ENCODE measurements at places on chromosomes 12 and 14. TPM values are rescaled to one million over a fixed set of nuclear protein-coding genes. Genes with fewer than 3 reads are reported as not detected.
A peak's percentile ranks its signal among the peaks of the same experiment; 100 is the strongest.

The SMIM41 gene
- total RNA-seq, result 7.9 TPM

The UNC79 gene
- not detected for total RNA-seq

The A2ML1 gene
- total RNA-seq, result not detected

The TMEM229B gene
- 5.5 TPM for total RNA-seq

The LRTM2 gene
- total RNA-seq, result not detected

The ADCY6 gene
- 65.0 TPM for total RNA-seq

The GZMH gene
- 0.96 TPM for total RNA-seq

The FAIM2 gene
- 0.75 TPM for total RNA-seq

GRCh38 chr12:89236748-89237383, 115.4 kb downstream of the DUSP6 start:
- no peaks in the 10 kb centered on the region for H3K36me3 ChIP-seq
- no peak overlapping the region for H3K27ac ChIP-seq
- DNase-seq, result no peak

GRCh38 chr14:103550451-103551337, 11.8 kb downstream of the BAG5 start:
- H3K36me3 ChIP-seq, result peaks cover under 1% of the 10 kb centered on the region
- no peak for DNase-seq
- H3K27me3 ChIP-seq, result no peaks in the 10 kb centered on the region
- H3K4me1 ChIP-seq, result peaks cover 43% of the 10 kb centered on the region

DNA sequence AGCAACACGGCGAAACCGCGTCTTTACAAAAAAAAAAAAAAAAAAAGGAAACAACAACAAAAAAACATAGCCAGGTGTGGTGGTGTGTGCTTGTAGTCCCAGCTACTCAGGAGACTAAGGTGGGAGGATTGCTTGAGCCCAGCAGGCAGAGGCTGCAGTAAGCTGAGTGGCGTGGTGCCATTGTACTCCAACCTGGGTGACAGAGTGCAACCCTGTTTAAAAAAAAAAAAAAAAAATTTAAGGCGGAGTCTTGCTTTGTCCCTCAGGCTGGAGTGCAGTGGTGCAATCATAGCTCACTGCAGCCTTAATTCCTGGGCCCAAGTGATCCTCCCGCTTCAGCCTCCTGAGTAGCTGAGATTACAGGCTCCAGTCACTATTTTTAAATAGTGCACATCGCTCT, 18.2 kb upstream of the FIGNL2 start:
- H3K27ac ChIP-seq, result no peak overlapping the region
- H3K4me1 ChIP-seq, result peaks cover 14% of the 10 kb centered on the region
- H3K4me3 ChIP-seq, result no peak overlapping the region
- H3K27me3 ChIP-seq, result peaks cover 7% of the 10 kb centered on the region

DNA sequence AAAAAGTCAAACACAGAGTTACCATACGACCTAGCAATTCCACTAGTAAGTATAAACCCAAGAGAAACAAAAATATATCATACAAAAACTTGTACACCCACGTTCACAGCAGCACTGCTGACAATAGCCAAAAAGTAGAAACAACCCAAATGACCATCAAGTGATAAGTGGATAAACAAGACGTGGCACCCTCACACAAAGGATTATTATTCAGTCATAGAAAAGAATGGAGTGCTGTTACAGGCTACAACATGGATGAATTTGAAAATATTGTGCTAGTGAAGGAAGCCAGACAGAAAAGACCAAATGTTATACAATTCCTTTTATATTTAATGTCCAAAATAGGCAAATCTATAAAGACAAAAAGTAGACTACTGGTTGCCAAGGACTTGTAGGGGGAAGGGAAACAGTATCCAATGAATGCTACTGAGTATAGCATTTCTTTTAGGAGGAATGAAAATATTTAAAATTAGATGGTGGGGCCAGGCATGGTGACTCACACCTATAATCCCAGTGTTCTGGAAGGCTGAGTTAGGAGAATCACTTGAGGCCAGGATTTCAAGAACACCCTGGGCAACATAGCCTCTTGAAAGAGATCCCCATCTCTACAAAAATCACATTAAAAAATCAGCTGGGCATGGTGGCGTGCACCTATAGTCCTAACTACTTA, 41.9 kb downstream of the SPTLC2 start:
- no peak overlapping the region for H3K4me3 ChIP-seq
- no peaks in the 10 kb centered on the region for H3K4me1 ChIP-seq
- no peak overlapping the region for H3K27ac ChIP-seq
- no peaks in the 10 kb centered on the region for H3K36me3 ChIP-seq
- H3K27me3 ChIP-seq, result no peaks in the 10 kb centered on the region

- no peaks in the 10 kb centered on the region for H3K27me3 ChIP-seq
- H3K27ac ChIP-seq, result no peak overlapping the region
- no peaks in the 10 kb centered on the region for H3K4me1 ChIP-seq
- DNase-seq, result no peak
These were observed 88.8 kb downstream of the KCNH5 start for GRCh38 chr14:62956413-62956812.

- H3K4me3 ChIP-seq, result no peak overlapping the region
- H3K27ac ChIP-seq, result peak overlapping the region; percentile 24
- H3K36me3 ChIP-seq, result no peaks in the 10 kb centered on the region
- no peaks in the 10 kb centered on the region for H3K4me1 ChIP-seq
- DNase-seq, result no peak
- H3K27me3 ChIP-seq, result no peaks in the 10 kb centered on the region
These were observed 58.6 kb downstream of the SLC38A1 start for GRCh38 chr12:46209914-46210872.

GRCh38 chr12:27635349-27635972, 60.8 kb upstream of the REP15 start:
- no peak overlapping the region for H3K4me3 ChIP-seq
- H3K4me1 ChIP-seq, result peaks cover 4% of the 10 kb centered on the region
- DNase-seq, result no peak
- H3K27me3 ChIP-seq, result no peaks in the 10 kb centered on the region
- H3K36me3 ChIP-seq, result no peaks in the 10 kb centered on the region

DNA sequence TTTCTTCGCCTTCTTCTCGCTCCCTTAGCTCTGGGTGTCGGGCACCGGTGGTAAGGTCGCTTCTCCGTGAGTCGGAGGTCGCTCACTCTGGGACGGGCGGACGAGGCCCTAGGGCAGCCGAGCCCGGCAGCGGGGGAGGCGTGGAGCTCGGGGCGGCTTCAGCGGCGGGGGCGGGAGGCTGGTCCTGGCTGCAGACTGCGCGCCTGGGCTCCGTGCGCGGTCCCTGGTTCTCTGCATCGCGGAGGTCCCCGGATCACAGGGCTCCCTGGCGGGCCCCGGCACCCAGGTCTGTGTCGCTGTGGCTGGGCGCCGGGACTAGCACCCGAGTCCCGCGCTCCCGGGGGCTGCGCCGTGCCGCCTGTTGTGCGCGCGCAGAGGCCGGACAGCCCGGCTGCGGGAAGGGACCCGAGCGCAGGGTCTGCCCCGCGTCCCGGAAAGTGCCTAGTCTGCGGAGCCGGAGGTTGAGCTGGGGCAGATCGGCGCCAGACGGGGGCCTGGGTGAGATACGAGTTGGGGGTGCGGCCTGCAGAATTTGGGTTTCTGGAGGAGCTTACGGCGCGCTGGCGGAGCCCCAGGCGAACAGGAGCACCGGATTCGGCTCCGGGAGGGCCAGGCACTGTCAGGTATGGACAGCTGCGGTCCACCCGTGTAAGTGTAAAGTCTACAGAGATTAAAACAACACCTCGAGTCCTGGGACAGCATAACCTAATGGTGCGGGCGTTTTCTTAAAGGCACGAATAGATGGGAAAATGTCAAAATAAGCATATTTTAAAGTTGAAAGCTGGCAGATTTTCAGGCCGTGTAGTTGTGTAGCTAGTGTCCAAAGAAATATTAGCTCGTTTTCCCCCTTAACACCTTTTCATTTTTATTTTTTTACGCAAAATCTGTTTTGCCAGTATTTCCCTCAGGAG, 713 bp downstream of the FRMD6 start:
- peak overlapping the region; percentile 95 for H3K27ac ChIP-seq
- DNase-seq, result no peak
- H3K4me3 ChIP-seq, result peak overlapping the region; percentile 88
- H3K4me1 ChIP-seq, result no peaks in the 10 kb centered on the region
- no peaks in the 10 kb centered on the region for H3K36me3 ChIP-seq

DNA sequence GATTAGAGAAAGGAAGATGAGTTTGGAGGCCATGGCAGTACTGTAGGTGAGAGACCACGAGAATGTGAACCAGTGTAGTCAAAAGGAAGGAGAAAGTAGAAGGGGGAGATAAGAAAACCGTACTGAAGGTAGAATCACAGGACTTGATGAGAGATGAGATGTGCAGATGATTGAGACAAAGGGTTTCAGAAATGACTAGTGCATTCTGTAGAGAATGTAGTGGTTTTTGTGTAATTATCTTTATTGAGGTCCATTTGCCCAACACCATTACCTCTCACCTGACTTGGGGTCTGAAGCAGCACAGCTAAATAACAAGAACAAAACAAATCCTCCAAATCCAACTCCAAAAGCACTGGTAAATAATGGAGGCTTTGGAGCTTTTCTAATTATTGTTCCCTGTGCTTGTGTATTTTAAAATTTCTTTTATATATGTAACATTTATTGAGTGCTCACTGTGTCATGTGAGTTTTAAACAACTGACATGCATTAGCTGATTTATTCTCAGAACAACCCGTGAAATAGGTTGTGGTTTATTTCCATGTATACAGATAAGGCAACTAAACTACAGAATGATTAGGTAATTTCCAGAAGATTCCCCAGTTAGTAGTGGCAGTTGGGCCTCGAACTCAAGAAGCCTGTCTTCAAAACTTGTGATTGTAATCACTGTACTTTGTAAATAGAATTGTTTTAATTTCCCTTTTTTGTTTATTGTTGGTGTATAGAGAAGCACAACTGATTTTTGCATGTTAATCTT, 390.0 kb downstream of the AEBP2 start:
- no peaks in the 10 kb centered on the region for H3K36me3 ChIP-seq
- H3K4me1 ChIP-seq, result peaks cover 14% of the 10 kb centered on the region
- H3K4me3 ChIP-seq, result no peak overlapping the region
- H3K27me3 ChIP-seq, result no peaks in the 10 kb centered on the region

GRCh38 chr12:49661746-49662145, 38.4 kb downstream of the PRPF40B start:
- peaks cover 6% of the 10 kb centered on the region for H3K36me3 ChIP-seq
- no peak for DNase-seq
- H3K27ac ChIP-seq, result peak overlapping the region; percentile 85
- no peaks in the 10 kb centered on the region for H3K27me3 ChIP-seq
- no peak overlapping the region for H3K4me3 ChIP-seq

- no peaks in the 10 kb centered on the region for H3K36me3 ChIP-seq
- no peaks in the 10 kb centered on the region for H3K27me3 ChIP-seq
- no peaks in the 10 kb centered on the region for H3K4me1 ChIP-seq
- no peak overlapping the region for H3K27ac ChIP-seq
These were observed 452.1 kb upstream of the PDE3A start for GRCh38 chr12:19916196-19916753.

DNA sequence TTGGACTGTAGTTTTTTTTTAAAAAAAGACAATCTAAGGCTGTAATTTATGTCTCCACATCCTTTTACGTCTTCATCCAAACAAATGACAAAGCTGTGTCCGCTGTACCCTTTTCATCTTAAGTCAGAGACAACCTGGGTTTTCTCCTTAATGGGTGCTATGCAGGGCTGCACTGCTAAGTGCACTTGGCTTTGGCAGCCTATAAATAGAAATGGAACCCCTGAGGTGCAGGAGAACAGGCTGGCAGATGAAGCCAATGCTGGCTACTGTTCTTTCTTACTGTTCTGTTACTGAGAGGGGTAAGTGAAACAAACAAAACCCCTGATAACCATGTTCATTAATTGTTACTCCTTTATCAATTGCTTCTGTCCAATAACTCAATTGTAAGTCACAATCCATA, 47.1 kb upstream of the KICS2 start:
- H3K36me3 ChIP-seq, result no peaks in the 10 kb centered on the region
- no peak overlapping the region for H3K4me3 ChIP-seq
- no peak for DNase-seq
- H3K4me1 ChIP-seq, result no peaks in the 10 kb centered on the region
- H3K27me3 ChIP-seq, result no peaks in the 10 kb centered on the region

DNA sequence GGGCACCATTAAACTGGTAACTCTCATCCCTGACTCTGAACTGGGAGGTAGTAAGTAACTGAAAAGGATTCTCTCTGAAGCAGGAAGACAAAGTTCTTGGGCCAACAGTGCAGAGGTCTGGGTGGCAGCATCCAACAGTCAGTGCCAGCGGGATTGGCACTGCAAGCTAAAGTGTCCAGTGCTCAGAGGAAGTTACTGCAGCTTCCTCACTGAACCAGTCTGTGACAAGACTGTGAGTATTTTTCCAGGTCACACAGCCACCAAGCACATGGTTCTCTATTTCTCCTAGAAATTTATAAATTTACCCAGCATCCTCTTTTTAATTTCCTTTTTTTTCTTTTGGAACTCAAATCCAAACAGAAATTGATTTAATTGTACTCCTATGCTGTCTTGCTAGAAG, 81.6 kb upstream of the FAR2 start:
- H3K4me3 ChIP-seq, result no peak overlapping the region
- no peaks in the 10 kb centered on the region for H3K4me1 ChIP-seq
- H3K36me3 ChIP-seq, result no peaks in the 10 kb centered on the region
- no peak for DNase-seq
- H3K27me3 ChIP-seq, result no peaks in the 10 kb centered on the region
- H3K27ac ChIP-seq, result no peak overlapping the region

DNA sequence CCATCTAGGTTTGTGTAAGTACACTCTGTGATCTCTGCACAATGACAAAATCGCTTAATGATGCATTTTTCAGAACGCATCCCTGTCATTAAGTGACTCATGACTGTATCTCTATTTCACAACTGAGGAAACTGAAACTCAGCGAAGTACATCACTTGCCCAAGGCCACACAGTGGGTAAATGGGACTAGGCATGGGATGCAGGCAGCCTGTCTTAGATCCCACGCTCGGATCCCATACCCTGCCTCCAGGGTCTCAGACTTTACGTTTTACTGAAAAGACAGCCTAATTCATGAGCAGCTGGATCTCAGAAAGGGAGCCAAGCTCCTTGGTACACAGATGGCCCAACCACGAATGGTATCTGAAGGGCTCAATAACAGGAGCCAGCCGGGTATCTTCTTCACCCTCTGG, 2.4 kb upstream of the MLEC start:
- no peak for DNase-seq
- no peaks in the 10 kb centered on the region for H3K36me3 ChIP-seq
- peaks cover 5% of the 10 kb centered on the region for H3K4me1 ChIP-seq
- no peak overlapping the region for H3K27ac ChIP-seq
- H3K27me3 ChIP-seq, result no peaks in the 10 kb centered on the region
- H3K4me3 ChIP-seq, result no peak overlapping the region

GRCh38 chr12:579420-580110, 83.7 kb downstream of the NINJ2 start:
- H3K27ac ChIP-seq, result no peak overlapping the region
- H3K36me3 ChIP-seq, result no peaks in the 10 kb centered on the region
- no peak for DNase-seq
- H3K4me1 ChIP-seq, result peaks cover 17% of the 10 kb centered on the region
- H3K27me3 ChIP-seq, result no peaks in the 10 kb centered on the region
- H3K4me3 ChIP-seq, result no peak overlapping the region

GRCh38 chr14:32189811-32190210, 12.0 kb upstream of the RNU6-7 start:
- no peaks in the 10 kb centered on the region for H3K27me3 ChIP-seq
- no peaks in the 10 kb centered on the region for H3K4me1 ChIP-seq
- no peak for DNase-seq
- H3K4me3 ChIP-seq, result no peak overlapping the region
- no peak overlapping the region for H3K27ac ChIP-seq
- no peaks in the 10 kb centered on the region for H3K36me3 ChIP-seq
